HFFc6 (cell line): ENCODE measurements at places on chromosomes 16 and 17.

- no peak for DNase-seq
Observed at GRCh38 chr16:80142281-80142680, 398.5 kb upstream of the DYNLRB2 start.

- peak; percentile 71 for DNase-seq
Observed at GRCh38 chr17:45302649-45303173, 14.1 kb downstream of the MAP3K14 start.

DNA sequence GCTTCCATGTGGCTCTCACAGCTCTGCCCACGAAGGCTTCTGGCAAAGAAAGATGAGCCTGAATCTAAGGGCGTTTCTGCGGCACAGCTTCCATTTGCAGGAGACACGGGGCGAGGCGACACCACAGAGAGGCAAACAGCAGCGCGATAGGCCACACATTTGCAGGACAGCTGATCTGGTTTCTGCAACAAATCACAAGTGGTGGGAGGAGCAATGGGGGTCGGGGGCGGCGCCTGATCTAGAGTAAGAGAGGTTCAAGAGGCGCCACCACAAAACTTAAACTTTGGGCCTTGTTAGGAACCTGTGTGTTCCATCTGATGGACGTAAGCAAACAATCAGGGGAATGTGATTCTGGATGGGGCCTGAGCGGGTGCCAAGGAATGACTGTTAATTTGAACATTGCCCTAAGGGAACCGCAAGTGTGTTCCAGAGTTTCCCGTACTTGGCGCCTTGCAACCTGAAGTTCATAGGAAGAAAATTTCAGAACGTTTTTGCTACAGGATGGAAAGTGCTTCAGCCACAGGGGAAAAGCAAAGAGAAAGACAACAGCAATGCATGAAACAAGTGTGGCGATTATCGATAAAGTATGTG lies 18.9 kb upstream of the ENPP7 start:
- no peak for DNase-seq

- no peak for DNase-seq
Observed at GRCh38 chr17:78170692-78171590, 2.6 kb downstream of the SYNGR2 start.

- DNase-seq: no peak
Observed at GRCh38 chr17:33970279-33970678, 284.8 kb upstream of the CCL2 start.

GRCh38 chr17:32314636-32315035 lies 27.3 kb downstream of the C17orf75 start:
- DNase-seq: no peak

- DNase-seq: no peak
Observed at GRCh38 chr16:3075523-3075915, 10.1 kb downstream of the IL32 start.

GRCh38 chr17:77496831-77497577 lies 356.2 kb downstream of the SEC14L1 start:
- no peak for DNase-seq

GRCh38 chr16:55330781-55331647 lies 7.0 kb downstream of the IRX6 start:
- no peak for DNase-seq

DNA sequence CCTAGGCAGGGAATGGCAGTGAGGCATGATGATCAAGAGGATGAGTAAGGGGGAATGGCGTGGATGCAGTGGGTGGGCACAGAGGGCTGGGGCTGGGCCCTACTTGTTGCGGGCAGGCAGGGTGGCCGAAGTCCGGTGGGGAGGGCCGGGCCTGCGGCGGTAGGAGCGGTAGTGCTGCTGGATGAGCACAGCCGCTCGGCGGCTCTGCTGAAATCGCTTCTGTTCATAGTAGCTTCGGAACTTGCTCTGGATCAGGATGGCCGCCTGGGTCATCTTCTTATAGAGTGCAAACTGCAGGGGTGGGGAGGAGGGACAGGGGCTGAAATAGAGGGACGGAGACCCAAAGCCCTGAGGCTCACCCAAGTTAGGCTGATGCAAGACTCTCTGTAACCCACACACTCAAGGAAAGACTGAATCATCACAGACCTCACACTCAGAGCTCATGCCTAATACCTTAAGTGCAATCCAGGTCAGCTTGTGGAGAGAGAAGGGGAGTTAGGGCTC lies 1.5 kb upstream of the SPAG7 start:
- peak; percentile 89 for DNase-seq

- peak; percentile 77 for DNase-seq
Observed at GRCh38 chr17:15462976-15463772, 4.2 kb downstream of the CDRT4 start.

GRCh38 chr17:79808763-79809529 lies 12.1 kb upstream of the CBX8 start:
- DNase-seq: no peak

GRCh38 chr17:29568331-29569244 lies at the start of gene TP53I13:
TSS of gene TP53I13 (plus strand) at chr17:29568701. CDS start at chr17:29568759, 58 bp downstream.
- DNase-seq: peak; percentile 56

DNA sequence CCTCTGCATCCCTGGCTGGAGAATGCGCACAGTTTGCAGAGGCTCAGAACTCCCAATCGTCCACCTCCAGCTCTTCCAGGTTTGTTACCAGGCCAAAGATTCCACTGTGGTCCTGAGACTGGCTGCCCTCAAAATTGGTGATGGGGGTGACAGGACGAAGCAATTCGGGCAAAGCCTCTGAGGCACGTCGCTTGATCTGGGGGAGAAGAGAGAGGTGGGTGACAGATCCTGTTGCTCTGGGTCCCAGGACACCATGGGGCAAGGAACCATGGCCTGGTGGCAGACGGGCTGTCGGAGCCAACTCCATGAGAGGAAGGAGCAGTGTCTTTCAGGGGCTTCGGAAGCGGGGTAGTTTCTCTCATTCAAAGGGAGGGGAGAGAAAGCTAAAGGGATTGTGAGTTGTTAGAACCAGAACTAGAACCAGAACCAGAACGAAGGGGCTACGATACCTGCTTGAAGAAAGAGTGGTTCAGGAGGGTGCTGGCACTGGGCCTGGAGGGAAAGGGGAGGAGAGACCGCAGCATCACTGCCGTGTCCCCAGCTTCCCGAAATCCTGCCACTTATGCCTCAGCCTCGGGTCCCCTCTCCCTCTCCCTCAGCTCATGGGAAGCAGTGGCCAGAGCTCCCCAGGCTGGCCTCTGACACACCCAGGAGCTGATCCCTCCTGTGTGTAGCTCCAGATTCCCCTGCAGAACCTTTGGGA lies 3.8 kb upstream of the LIMD2 start:
- DNase-seq: no peak

DNA sequence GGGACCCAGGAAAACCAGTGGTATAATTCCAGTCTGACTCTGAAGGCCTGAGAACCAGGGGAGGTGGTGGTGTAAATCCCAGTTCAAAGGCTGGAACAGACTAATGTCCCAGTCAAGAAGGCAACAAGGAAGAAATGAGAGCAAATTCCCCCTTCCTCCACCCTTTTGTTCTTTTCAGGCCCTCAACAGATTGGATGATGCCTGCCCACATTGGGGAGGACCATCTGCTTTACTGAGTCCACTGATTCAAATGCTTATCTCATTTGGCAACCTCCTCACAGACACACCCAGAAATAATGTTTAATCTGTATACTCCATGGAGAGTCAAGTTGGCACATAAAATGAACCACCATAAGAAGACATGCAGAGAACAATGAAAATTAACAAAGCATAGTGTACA lies 61.9 kb upstream of the CRYM start:
- no peak for DNase-seq

GRCh38 chr17:77331301-77331864 lies 190.6 kb downstream of the SEC14L1 start:
- peak; percentile 89 for DNase-seq

DNA sequence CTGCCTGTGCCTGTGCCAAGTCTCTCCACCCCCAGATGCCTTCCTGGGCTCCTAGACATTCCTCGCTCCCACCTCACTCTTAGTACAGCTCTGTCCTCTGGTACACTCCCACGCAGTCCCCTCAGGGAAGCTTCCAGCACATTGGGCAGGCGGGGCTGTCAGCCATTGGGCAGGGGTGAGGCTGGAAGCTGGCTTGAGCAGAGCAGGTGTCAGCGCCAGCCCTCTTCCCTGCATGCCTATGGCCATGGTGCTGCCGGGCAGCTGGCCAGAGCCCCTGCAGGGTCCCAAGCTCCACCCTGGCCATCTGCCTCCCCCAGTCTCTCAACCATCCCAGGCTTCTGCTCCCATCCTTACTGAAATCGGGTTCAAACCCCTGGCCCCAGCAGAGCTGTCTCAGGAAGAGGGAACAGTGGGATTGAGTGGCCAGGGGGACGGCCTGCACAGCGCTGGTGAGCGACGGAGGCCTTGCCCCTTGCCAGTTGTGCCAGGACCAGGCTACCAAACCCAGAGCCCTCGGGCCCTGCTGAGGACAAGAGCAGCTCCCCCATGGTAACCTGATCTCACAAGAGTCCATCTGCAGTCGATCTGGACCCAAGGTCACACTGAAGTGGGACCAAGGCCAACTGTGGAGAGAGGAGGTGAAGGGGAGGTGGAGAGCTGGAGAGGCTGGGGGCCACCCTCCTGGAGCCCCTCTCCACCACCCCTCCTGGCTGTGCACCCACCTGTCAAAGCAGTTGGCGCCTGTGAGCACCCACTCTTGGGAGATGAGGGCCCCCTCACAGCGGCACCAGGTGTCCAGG lies 2.4 kb upstream of the B9D1 start:
- no peak for DNase-seq

GRCh38 chr17:40442392-40443195 lies 656 bp upstream of the IGFBP4 start:
- DNase-seq: no peak

DNA sequence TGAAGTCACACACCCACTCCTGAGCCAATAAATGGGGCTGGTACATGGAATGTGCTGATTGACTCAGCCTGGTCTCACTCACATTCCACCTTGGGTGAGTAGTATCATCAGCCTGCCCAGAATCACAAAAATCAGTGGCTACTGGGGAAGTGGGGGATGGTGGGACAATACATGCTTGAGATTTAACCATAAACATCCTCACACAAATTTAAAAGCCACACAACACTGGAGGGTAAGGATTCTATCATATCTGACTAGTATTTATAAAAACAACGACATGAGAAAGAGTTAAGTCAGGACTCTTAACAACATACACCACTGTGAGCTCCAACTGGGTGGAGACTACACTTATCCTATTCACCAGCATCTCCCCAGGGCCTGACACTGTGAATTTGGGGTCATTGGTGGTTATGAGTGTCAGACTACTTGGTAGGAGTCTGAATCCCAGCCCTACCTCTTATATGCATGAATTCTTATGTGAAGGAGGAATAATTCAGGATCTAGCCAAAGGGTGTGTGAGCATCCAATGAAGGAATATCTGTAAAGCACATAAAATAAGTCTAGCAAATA lies 26.0 kb upstream of the IRX6 start:
- DNase-seq: no peak

- no peak for DNase-seq
Observed at GRCh38 chr16:35210681-35211433, 1751.4 kb downstream of the TP53TG3F start.

DNA sequence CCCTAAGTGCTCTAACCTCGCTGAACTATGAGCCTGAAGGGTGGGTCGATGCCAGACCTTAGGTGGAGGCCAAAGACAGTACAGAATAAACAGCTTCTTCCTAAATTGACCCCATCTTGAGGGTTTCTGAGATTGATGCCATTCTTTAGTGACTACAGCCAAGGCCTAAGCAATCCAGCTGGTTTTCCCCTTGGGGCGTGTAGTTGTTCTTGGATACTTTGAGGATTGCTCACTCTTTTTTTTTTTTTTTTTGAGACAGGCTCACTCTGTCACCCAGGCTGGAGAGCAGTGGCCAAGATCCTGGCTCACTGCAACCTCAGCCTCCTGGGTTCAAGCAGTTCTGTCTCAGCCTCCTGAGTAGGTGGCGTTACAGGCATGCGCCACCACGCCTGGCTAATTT lies 2.0 kb downstream of the OVCA2 start:
- peak; percentile 80 for DNase-seq

GRCh38 chr17:31490019-31490650 lies 98.7 kb downstream of the RAB11FIP4 start:
- no peak for DNase-seq
